ENCODE measurements at places on chromosomes 2 and 18. TPM values are rescaled to one million over a fixed set of nuclear protein-coding genes. Genes with fewer than 3 reads are reported as not detected.

Gene VSNL1
- not detected for total RNA-seq

Gene TMEM247
- total RNA-seq = not detected

Gene BIRC6
- 58.2 TPM for total RNA-seq

Gene DPP4
- total RNA-seq = 30.7 TPM

Gene NT5C1B
- total RNA-seq = not detected

Gene DNAH6
- 0.85 TPM for total RNA-seq

Gene SELENOI
- 31.9 TPM for total RNA-seq

DNA sequence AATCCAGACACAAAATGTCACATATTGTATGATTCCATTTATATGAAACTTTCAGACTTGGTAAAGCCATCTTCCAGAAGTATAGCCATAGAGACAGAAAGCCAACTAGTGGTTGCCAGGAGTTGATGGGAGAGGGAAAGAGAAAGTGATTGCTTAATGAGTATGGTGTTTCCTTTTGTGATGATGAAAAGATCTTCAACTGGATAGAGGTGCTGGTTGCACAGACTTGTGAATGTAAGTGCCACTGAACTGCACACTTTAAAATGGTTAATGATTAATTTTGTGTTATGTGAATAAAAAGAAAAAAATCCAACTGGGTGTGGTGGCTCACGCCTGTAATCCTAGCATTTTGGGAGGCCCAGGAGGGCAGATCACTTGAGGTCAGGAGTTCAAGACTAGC, 135.3 kb upstream of the SLC1A4 start:
- no peaks in the 10 kb centered on the region for H3K36me3 ChIP-seq
- H3K27me3 ChIP-seq = peaks cover 3% of the 10 kb centered on the region
- H3K4me3 ChIP-seq = no peak overlapping the region

DNA sequence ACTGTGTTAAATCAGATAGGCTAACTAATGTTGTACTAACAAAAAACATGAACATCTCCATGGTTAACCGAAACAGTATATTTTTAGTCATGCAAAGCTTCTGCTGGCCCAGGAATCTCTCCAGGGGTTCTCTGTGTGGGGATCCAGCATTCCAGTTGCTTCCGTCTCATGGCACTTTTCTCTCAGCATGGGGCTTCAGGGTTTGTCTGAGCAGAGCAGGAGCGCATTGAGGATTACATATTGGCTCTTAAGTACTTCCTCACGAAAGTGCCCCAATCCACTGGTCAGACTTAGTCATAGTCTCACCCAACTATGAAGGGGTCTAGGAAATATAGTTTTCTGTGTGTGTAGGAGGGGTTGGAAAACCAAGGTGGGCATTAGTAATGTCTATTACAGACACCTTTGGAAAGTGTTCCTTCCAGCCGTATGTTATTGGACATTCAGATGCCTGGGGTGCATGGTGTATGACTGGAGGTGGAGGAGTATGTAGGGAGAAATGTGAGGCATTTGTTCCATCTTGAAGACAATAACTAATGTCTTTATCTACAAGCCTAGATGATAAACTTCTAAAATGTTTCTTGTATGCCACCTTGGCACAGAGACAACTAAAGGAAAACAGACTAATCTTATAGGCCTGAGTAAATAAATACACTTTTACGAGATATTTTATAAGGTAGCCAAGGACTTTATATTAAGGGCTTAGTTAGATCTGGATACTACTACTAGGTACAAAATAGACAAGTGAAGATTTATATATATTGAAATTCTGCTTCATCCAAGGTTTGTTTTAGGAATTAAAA, 123.8 kb upstream of the ZEB2 start:
- H3K36me3 ChIP-seq = no peaks in the 10 kb centered on the region
- no peak for DNase-seq
- H3K27ac ChIP-seq = no peak overlapping the region
- H3K4me3 ChIP-seq = no peak overlapping the region

GRCh38 chr2:100941646-100942240, 60.3 kb upstream of the RPL31 start:
- peaks cover 2% of the 10 kb centered on the region for H3K27me3 ChIP-seq
- H3K27ac ChIP-seq = peak overlapping the region; percentile 64
- peaks cover 22% of the 10 kb centered on the region for H3K4me1 ChIP-seq

DNA sequence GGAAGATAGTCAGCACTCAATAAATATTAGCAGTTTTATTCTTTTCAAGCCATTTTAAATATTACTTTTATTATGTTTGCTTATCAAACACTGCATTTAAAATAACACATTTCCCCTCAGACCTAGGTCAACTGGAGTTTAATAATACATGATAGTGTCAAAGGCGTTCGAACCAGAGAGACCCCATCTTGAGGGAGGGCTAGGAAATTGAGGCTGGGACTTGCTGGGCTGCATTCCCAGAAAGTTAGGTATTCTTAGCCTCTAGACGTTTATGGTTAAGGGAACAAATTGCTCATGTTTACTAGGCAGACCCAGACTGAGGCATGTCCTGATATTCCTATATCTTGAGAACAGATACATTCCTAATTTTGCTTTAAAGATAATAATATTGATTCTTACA, 426.5 kb downstream of the METTL4 start:
- no peaks in the 10 kb centered on the region for H3K36me3 ChIP-seq
- no peak for DNase-seq
- H3K4me1 ChIP-seq = no peaks in the 10 kb centered on the region
- no peak overlapping the region for H3K27ac ChIP-seq
- peaks cover 7% of the 10 kb centered on the region for H3K27me3 ChIP-seq

- H3K4me3 ChIP-seq = no peak overlapping the region
- DNase-seq = no peak
- H3K36me3 ChIP-seq = no peaks in the 10 kb centered on the region
- H3K27me3 ChIP-seq = no peaks in the 10 kb centered on the region
- H3K27ac ChIP-seq = no peak overlapping the region
Observed at GRCh38 chr2:171615069-171615468, 72.2 kb upstream of the DYNC1I2 start.

DNA sequence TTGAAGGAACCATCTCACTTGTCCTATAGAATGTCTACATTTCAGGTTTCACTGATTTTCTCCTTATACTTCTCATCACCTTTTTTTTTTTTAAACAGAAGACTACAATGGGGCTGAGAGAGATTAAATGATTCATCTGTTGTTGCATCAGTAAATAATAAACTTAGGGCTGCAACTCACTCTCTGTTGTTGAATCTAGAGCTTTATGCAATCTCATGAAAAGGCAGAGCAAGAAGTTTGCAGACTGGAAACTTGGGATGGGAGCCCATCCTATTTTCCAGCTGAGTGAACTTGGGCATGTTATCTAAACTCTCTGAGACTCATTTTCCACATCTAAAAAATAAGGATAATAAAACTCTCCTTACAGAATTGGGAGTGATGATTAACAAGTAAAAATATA, 58.4 kb downstream of the PDE1A start:
- no peak overlapping the region for H3K27ac ChIP-seq
- H3K4me1 ChIP-seq = no peaks in the 10 kb centered on the region
- no peak for DNase-seq
- H3K4me3 ChIP-seq = no peak overlapping the region

GRCh38 chr2:80322311-80322920, 17.9 kb upstream of the LRRTM1 start:
- H3K36me3 ChIP-seq = no peaks in the 10 kb centered on the region
- no peak overlapping the region for H3K27ac ChIP-seq
- no peak overlapping the region for H3K4me3 ChIP-seq
- H3K27me3 ChIP-seq = peaks cover 2% of the 10 kb centered on the region

DNA sequence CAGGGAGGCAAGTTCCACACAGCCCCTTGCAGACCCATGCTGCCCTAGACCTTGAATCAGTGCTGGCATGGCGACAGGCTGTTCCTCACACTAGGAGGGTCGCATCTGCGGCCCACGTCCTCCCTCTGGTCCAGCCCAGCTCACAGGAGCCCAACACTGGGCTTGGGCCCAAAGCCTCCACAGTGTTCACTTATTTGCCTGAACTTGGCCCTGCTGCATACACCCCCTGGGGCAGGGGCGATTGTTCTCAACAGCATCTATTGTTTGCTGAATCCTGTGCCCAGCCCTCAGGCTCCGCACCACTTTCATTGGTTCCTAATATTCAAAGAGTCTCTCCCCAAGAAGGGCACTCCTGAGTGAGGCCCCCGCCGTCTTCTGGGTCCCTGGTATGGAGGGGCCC, 90.7 kb downstream of the ZBTB7C start:
- no peaks in the 10 kb centered on the region for H3K36me3 ChIP-seq
- peaks cover 2% of the 10 kb centered on the region for H3K27me3 ChIP-seq
- no peaks in the 10 kb centered on the region for H3K4me1 ChIP-seq
- no peak for DNase-seq
- H3K4me3 ChIP-seq = no peak overlapping the region

- peaks cover 35% of the 10 kb centered on the region for H3K27me3 ChIP-seq
- no peaks in the 10 kb centered on the region for H3K4me1 ChIP-seq
- no peak for DNase-seq
- no peaks in the 10 kb centered on the region for H3K36me3 ChIP-seq
- H3K27ac ChIP-seq = no peak overlapping the region
Observed at GRCh38 chr18:34892379-34892778, 148.8 kb upstream of the MAPRE2 start.

GRCh38 chr18:44954257-44954656, 273.6 kb downstream of the SETBP1 start:
- no peak overlapping the region for H3K4me3 ChIP-seq
- no peaks in the 10 kb centered on the region for H3K4me1 ChIP-seq
- no peak overlapping the region for H3K27ac ChIP-seq
- peaks cover 2% of the 10 kb centered on the region for H3K36me3 ChIP-seq
- H3K27me3 ChIP-seq = peaks cover 8% of the 10 kb centered on the region

GRCh38 chr2:98935777-98936352, at the start of gene CRACDL:
Gene CRACDL (minus strand): TSS chr2:98936225. CDS start chr2:98846800, 89,425 bp downstream.
- no peak for DNase-seq
- no peak within 1 kb of the TSS for H3K27ac ChIP-seq
- H3K27me3 ChIP-seq = peaks cover 42% of the 10 kb centered on the region
- H3K36me3 ChIP-seq = no peaks in the 10 kb centered on the region
- H3K4me1 ChIP-seq = peaks cover 3% of the 10 kb centered on the region

DNA sequence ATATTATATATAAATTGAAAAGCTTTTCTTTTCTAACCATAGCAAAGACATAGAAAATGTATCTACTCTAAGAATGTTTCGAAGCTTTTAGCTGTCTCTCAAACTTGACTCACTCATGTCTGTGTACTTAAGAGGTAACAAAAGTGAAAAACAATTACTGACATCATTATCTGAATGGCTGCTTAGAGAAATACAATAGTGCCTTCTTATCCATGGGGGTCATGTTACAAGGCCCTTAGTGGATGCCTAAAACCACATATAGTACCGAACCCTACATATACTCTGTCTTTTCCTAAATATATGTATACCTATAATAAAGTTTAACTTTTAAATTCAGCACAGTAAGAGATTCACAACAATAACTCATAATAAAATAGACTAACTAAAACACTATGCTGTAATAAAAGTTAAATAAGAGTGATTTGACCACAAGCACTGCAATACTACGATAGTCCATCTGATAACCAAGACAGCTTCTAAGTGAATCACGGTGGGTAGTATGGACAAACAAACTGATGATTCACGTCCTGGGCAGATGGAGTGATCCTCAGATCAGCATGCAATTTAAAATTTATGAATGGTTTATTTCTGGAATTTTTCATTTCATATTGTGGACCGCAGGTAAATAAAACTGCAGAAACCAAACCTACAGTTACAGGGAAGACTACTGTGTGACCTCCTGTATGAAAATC, 246.2 kb downstream of the XIRP2 start:
- H3K27ac ChIP-seq = no peak overlapping the region
- no peaks in the 10 kb centered on the region for H3K36me3 ChIP-seq
- H3K4me1 ChIP-seq = no peaks in the 10 kb centered on the region

DNA sequence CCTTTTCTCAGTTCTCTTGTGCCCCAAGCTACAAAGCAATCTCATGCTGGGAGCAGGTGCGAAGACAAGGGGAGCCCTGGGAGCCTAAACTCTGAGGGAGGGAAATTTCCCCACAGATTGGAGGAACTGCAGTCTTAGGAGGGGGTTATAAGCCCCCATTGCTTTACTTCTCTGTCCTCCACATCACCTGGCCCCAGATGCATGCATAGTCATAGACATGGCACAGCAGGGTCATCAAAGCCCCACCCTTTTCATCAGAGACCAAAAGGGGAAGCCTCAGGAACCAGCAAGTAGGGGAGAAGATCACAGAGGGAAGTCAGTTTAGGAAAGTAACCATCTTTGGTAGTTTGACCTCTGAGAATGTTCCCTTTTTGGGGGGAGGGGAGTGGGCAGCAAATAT, 33.7 kb downstream of the LANCL1 start:
- DNase-seq = no peak
- H3K36me3 ChIP-seq = peaks cover 42% of the 10 kb centered on the region
- H3K4me3 ChIP-seq = no peak overlapping the region
- H3K27ac ChIP-seq = no peak overlapping the region
- no peaks in the 10 kb centered on the region for H3K27me3 ChIP-seq

DNA sequence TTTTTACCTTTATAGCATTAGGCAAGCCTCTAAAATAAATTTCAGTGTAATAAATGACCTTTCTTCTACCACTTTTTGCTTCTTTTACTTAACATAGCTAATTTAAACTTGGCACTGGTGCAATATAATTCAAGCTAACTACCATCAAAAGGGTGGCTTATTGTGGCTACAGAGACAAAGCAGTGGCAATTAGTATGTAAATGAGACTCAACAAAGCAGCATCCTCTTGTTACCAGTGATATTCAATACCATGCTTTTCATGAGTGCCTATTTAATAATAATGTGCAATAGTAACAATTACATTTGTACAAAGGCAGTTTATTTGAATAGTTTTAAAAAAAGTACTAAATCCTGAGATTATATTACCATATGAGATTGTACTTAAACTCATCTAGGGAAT, 93.4 kb downstream of the SOS1 start:
- H3K4me1 ChIP-seq = peaks cover 5% of the 10 kb centered on the region
- no peak overlapping the region for H3K27ac ChIP-seq
- no peak overlapping the region for H3K4me3 ChIP-seq
- peaks cover 10% of the 10 kb centered on the region for H3K36me3 ChIP-seq

DNA sequence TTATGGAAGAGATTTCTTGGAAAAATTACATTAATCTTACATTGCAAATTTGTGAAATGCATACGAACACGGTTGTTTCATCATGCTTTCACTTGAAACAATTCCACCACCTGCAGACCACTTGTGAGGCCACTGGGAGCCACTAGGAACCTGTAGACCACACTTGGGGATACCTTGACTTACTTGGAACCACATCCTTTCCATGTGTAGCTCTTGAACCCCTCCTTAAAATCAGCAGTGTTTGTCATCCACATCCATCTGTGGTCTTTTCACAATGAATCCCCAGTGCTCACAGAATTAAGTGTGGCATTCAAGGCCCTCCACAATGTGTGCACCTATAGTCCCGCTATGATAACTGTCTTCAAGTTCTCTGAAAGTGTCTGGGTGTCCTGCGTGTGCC, 350.9 kb downstream of the MYCN start:
- no peak overlapping the region for H3K4me3 ChIP-seq
- no peaks in the 10 kb centered on the region for H3K27me3 ChIP-seq
- H3K36me3 ChIP-seq = no peaks in the 10 kb centered on the region
- DNase-seq = no peak
- no peak overlapping the region for H3K27ac ChIP-seq
- no peaks in the 10 kb centered on the region for H3K4me1 ChIP-seq

GRCh38 chr2:128628206-128628605, 309.5 kb upstream of the HS6ST1 start:
- no peak overlapping the region for H3K27ac ChIP-seq
- DNase-seq = no peak
- H3K36me3 ChIP-seq = no peaks in the 10 kb centered on the region
- peaks cover 5% of the 10 kb centered on the region for H3K4me1 ChIP-seq
- H3K27me3 ChIP-seq = peaks cover 4% of the 10 kb centered on the region
- H3K4me3 ChIP-seq = no peak overlapping the region

- no peak for DNase-seq
- H3K4me1 ChIP-seq = peaks cover 25% of the 10 kb centered on the region
- H3K27ac ChIP-seq = no peak overlapping the region
- no peaks in the 10 kb centered on the region for H3K27me3 ChIP-seq
- no peak overlapping the region for H3K4me3 ChIP-seq
Observed at GRCh38 chr2:160940271-160940670, 220.0 kb upstream of the TANK start.
